Activated CD4-positive, alpha-beta T cell treated with anti-CD3 and anti-CD28 coated beads, Interleukin-2, amount 50 U/mL, for 1 hour (primary cell): ENCODE measurements at places on chromosomes 2 and 18.

GRCh38 chr2:119254601-119255080 is 31.0 kb downstream of the STEAP3 start:
- DNase-seq = no peak

GRCh38 chr18:68676913-68677312 is 38.0 kb downstream of the TMX3 start:
- DNase-seq = no peak

- DNase-seq = no peak
Measured at GRCh38 chr2:650343-651310, 26.6 kb downstream of the TMEM18 start.

- no peak for DNase-seq
Measured at GRCh38 chr2:28339516-28340175, 53.0 kb upstream of the FOSL2 start.

GRCh38 chr2:47488870-47489584 is 86.1 kb downstream of the MSH2 start:
- no peak for DNase-seq

DNA sequence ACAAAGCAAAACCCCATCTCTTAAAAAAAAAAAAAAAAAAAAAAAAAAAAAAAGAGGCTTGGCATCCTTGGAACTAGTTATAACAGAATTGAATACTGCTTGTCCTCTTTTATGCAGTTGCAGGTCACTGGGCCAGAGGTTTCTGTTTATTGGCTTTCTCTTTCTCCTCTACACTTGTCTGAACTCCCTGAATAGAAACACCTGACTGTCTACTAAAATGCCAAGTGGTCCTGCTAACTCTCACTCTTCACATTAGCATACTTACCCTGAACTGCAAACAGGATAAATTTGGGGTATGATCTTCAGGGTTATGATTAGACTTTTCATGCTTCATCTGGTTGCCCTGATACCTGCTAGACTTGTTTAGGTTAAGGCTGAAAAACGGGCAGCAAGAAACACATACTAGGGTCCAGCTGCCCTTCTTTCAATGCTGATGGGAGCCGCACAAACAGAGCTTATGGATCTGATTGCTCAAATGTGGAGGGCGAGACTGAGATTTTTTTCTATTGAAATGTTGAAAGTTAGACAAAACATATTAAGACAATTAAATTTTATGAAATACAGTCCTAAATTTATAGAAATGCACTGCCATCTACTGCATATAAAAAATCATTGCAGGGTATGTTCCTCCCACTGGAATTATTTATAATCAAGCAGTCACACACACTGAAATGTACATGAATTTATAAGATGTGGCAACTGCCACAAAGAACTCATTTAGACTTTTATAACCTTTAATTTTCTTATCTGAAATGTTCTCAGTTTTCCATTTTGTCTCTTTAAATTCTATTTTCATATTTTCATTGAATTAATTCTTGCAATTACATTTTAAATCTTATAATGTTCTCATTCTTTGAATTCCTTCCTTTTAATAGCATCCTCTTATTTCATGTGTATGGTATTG is 40.8 kb downstream of the GTF3C3 start:
- no peak for DNase-seq

DNA sequence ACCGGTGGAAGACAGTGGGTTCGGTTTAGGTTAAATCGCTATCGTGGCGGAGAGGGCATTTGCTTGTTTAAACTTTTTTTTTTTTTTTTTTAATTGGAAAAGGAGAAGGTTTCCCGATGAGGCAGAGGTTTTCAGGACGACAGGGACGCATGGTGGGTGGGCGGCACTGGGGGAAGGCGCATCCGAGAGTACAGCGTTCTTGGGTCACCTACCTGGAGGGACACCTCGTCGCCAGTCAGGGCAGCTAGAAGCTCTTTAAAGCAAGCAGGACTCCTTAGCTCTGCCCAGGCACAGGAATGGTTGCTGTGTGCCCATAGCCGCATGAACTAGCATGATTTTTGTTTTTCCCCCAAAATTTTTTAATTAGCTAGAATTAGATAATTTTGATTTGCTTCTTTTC is 437 bp downstream of the LDLRAD4 start:
- DNase-seq = no peak

DNA sequence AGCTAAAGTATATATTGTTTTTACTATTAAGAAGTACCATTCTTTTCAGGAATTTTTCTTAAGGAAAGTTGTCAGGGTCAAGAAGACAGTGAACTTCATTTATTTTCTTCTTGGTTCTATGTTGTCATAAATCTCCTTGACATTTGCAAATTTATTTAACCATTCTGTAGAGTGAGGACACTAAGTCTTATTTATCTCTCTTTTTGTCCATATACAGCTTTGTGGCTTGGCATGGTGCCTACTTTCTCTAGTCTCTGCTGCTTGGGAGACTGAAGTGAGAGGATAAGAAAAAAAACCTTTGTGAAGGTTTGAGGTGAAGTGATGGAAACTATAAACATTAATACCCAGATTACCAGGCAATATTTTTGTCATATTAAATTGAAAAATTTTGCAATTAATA is 1389.4 kb downstream of the SUCLG1 start:
- no peak for DNase-seq
